ENCODE measurements at places on chromosomes 12 and 14.

DNA sequence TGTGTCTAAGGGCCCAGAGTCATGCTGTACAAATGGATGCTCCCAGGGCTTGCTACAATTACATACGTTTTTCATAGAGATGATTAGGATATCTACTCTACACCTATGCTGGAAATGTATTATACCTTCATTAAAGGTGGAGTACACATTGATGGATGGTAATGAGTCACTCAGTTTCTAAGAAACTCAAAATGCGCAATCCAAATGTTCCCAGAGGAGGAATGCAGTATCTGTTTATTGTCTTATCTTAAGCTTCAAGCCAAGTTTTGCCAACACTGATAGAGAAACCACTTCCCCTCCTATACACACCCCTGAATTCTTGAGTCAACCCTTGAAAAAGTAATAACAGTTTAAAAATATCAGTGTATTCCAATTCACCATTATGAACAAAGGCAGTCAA is 266.6 kb upstream of the FAR2 start:
- peak; percentile 65 for DNase-seq

GRCh38 chr14:91689608-91690007 is 42.3 kb downstream of the CATSPERB start:
- no peak for DNase-seq

DNA sequence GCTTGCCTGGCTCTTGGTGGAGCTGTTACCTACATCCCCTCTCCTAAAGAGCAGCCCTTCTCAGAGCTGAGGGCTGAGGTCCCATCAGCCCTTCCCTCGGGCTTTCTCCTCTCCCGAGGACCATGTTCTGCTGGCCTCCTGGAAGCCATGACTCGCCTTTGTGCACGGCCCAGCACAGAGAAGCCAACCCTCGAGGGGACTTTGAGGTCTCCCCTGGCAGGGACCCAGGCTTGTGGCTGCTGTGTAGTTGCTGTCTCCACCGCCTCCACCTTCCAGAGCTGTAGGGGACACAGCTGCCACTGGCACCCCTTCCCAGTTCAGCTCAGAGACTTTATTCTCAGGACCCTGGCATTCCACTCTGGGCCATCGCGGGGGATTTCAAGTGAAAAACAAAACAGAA is 22.9 kb upstream of the CCND2 start:
- DNase-seq = no peak

GRCh38 chr14:48584031-48584430 is 908.6 kb upstream of the MDGA2 start:
- no peak for DNase-seq

GRCh38 chr14:75906680-75907280 is 75.0 kb downstream of the TGFB3 start:
- DNase-seq = peak; percentile 77

- DNase-seq = peak; percentile 9
Observed at GRCh38 chr12:50085615-50086072, 502 bp downstream of the SMARCD1 start.

DNA sequence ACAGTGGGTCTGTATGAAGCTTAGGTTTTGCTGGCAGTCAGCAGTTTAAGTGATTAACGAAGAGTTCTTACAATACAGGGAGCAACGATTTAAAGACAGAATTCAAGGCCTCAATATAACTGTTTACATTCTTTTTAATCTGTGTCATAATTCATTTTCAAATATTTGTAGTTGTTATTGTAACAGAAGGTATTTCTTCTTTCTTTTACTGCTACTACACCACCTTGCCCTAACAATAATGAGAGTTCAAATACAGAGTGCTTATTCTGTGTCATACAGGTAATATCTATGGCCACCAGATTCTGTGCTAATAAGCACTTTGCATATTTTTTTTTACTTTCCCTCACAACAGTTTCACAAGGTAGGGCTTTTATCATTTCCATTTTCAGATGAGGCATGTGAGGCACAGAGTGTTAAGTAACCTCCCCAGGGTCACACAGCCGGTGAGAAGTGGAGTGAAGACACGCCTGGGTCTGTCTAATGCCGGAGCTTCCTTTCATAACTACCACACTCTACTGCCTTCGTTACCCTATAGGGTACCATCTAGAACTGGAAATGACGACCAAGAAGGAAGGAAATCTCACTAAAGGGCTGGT is 81.9 kb downstream of the PELI2 start:
- DNase-seq = no peak

DNA sequence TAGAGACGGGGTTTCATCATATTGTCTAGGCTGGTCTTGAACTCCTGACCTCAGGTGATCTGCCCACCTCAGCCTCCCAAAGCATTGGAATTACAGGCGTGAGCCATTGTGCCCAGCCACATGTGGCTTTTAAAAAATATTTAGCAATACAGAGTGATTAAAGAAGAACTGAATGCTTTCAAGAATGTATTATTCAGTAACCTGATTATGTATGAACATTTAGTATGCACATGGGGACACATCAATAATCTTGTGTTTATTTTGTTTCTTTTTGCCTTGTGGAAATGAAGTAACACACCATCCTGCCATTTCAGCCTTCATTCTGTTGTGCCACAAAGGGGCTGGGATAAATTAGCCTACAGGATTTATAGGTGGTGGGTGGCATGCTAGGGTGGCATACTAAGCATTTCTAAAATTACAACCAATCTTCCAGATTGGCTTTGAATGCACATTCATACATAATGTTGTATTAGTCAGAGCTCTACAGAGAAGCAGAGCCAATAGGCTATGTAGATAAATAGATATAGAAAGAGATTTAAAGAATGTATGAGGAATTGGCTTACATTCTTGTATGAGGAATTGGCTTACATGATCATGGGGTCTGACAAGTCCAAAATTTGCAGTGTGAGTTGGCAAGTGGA is 25.5 kb upstream of the TXNRD1 start:
- DNase-seq = no peak

- DNase-seq = peak; percentile 12
Observed at GRCh38 chr14:79161571-79161970, 991.4 kb downstream of the NRXN3 start.

GRCh38 chr12:114400361-114400811 is 5.6 kb downstream of the TBX5 start:
- no peak for DNase-seq

DNA sequence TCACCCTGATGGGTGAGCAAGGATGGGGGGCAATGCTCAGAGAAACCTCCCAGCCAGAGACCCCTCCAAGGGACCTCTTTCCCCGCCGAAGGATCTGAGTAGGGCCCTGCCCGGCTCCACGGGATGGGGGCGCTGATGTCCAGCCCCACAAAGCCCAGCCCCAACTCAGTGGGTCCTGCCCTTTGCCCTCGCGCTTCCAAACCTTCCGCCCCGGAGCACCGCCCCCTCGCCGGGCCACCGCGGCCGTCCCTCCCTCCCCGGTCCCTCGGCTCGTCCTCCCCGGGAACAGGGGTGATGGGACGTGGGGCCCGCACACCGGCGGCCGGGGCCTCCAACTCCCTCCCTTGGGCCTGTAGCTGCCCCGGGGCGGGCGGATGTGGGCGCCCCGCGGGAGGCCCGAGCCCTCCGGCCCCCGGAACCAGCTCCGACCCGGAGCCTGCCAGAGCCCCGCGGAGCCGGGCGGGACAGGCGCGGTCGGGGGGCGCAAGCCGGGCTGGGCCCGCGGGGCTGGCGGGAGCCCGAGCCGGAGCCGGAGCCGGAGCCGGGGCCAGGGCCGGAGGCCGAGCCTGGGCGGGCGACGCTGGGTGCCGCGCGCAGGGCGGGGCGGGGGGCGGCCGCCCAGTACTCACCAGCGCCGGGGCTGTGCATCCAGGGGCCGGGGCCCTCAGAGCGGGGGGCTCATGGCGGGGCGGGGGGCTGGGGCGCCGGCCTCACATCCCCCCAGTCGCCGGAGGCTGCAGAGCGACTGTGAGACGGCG is 386 bp downstream of the HDAC7 start:
- peak; percentile 63 for DNase-seq

- DNase-seq = no peak
Observed at GRCh38 chr14:55141825-55142224, 12.8 kb downstream of the LGALS3 start.

Measured in hematopoietic multipotent progenitor cell treated with erythropoietin and hydrocortisone succinate and interleukin-3 and kit ligand, for 8 days (in vitro differentiated cells).